ENCODE measurements at places on chromosomes 12 and 14.

DNA sequence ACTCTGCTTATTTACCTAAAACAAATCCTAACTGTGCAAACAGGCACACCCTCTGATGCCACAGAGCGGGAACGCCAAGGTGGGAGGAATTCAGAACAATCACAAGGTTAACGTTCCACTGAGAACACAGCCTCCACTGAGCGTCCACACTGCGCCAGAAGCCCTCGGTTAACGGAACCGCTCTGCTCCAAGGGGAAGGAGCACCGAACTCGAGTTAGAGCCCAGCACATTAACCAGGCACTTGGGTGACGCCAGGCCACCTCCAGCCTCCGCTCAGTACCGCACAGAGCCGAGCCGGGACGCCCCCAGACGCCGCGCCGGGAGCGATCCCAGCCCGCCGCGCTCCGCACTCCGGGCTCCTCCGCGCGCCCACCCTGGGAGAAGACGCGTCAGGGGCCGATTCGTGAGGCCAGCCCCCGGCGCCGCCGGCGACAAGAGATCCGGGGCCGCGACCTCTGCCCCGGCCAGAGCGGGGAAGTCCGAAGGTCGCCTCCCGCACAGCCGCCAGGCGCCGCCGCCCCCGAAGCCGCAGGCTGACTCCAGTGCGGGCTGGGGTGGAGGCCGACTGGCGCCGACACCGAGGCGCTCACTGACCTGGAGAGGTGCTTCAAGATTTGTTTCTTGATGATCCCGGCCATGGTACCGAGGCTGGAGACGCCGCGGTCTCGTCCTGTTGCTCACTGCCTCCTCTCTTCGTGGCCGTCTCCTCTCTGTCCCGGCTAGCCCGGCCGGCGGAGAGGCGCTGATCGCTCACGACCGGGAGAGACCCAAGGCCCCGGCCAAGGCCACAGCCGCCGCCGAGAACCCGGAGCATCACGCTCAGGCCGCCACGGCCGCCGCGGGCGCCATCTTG, 450 bp downstream of the BLTP3B start:
- DNase-seq: no peak

GRCh38 chr14:85895603-85896002, 365.7 kb downstream of the FLRT2 start:
- DNase-seq: no peak

GRCh38 chr14:91294153-91294552, 49.6 kb upstream of the GPR68 start:
- no peak for DNase-seq

DNA sequence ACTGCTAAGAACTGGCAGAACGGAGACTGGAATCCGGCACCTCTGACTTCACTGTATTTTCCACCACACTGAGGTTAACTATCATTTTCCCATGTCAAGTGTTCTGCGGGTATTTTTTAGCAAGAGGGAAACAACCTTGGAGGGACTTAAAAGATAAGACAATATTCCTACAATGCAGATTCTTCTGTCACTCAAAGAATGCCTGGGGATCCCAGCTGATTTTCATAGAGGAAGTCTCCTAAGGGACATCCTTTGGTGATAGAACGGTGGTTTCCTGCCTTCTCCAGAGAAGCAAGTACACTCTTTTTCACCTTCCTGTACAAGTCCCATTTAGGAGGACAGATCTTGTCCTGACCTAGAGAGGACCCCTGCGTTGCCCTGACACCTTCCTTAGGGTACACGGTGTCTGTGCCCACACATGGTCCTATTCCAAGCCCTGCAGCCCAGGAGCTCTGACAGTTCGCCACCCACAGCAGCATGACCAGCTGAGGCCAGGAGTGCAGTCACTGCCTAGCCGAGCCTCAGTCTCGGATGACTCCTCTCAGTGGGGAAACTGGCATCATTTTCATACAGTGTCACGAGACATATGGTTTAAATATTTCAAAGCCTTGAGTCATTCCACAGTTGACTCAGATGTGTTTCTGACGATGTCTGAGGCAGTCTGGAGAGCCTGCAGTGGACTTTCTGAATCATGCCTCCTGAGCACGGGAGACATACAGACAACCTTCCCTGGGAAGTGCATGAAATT, 181.3 kb upstream of the FKBP4 start:
- no peak for DNase-seq

GRCh38 chr12:111269718-111270117, 99.2 kb downstream of the PHETA1 start:
- no peak for DNase-seq

GRCh38 chr14:89565607-89566006, 148.6 kb upstream of the FOXN3 start:
- DNase-seq: no peak

GRCh38 chr14:87705439-87705896, 287.5 kb downstream of the GALC start:
- DNase-seq: no peak

GRCh38 chr12:112812600-112813406, 21.3 kb downstream of the RPH3A start:
- DNase-seq: no peak

- no peak for DNase-seq
These were observed 73.0 kb downstream of the ADGRD1 start for GRCh38 chr12:131026754-131027153.

DNA sequence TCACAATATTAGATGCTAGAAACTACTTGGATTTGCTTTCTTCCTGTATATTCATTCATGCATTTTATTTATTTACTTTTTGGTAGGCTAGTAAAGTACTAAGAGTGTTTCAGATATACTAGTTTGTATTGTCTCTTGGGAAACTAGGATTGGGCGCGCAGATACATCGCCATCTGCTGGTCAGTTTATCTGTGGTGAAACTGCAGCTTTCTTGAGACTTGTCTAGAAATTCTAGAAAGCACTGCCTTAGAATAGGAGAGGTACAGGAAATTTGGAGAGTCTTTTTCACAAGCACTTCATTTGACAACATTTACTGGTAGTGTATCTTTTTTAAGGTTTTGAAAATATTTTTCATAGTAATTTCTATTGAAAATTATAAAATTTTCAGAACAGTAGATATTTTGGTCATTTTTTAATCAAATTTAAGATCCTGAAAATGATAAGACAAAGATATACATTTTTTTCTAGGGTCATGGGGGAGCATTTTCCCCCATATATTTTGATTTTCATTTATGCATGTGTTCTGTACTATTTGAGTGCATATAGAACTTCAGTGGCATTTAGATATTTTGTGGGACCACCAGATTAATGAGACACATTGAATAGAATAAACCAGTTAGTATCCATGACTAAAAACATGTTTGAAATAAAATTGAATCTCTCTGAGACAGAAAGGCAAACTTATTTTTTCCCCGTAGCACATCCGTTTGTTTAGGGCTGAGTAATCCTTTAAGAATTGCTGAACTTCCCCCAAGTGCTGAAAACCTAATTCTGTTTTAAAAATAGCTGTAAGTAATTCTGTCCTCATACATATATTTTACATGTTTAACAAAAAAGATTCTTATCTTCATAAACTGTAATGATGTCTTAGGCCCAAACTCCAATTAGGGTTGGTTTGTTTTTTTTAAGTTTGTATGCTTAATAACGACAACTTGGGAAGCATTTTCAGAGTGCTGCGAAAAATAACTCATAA, 44.5 kb downstream of the SLC38A6 start:
- peak; percentile 1 for DNase-seq

GRCh38 chr12:124550123-124551089, 17.0 kb downstream of the NCOR2 start:
- DNase-seq: no peak

DNA sequence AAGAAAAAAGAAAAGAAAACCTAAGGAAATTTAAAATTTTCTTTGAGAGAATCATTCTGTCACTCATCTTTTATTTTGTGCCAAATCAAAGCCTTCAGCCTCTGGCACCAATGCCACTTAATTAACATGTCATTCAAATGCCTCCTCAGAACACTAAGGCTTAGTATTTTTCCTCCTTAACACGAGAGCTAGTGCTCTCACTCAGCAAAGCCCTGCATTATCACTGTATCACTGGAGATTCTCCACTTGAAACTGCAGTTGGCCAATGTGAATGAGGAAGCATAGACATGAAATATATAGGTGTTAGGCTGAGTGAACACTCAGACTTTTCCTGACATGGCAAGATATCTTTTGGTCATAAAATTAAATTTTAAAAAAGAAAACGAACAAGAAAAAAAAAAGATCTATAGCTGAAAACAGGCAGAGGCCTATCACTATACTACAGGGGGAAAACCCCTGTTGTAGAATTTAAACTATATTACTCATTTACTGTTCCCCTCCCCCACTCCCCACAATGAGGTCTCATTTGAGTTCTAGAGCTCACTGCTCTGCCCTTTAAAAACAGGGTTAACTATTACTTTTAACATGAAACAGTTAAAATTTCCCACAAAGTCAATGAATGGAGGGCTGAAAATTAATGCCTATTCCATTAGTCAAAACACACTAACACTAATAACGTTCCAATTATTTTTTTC, 5.1 kb downstream of the MBIP start:
- DNase-seq: no peak

GRCh38 chr14:72054911-72055310, 122.7 kb downstream of the RGS6 start:
- DNase-seq: no peak

DNA sequence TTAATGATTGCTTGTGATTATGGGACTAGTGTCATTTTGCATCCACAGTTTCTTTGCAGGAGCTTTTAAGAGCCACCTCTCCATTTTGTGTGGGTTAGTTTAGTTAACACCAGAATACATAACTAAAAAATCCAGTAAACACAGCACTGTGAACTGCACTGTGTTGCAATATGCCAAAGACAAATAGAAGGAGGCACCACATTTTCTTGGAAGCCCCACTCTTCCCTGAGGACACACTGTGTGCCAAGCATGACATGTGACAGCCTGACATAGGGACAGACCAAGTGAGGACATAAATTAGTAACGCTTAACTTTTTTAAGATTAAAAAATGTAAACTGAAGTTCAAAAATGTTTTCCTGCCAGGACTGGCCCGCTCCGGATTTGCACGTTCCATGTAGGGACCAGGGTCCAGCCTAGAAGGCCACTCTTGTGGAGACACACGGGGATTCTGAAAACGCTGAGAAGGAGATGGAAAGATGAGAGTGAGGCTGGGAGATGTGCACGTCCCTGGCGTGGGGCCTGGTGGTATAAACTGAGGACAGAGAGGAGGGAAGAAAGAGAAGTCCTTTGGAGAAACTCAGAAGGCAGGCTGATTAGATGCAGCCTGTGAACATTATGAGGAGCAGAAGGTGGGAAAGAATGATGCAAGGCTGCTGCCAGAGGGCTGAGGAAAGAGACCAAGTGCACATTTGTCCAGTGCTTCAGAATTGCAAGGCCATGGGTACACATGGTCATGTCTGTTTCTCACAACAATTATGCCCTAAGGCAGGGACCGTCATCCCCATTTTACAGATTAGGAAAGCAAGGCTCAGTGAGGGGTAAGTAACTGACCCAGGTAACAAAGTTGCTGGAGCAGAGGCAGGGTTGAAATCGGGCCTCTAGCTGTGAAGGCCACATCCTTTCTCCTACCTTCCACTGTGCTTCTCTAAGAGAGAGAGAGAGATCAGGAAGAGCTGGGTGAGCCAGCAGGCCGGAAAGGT, 45.1 kb downstream of the ISCA2 start:
- no peak for DNase-seq
